Kidney capillary endothelial cell (primary cell): ENCODE measurements at places on chromosomes 5 and 9.

DNA sequence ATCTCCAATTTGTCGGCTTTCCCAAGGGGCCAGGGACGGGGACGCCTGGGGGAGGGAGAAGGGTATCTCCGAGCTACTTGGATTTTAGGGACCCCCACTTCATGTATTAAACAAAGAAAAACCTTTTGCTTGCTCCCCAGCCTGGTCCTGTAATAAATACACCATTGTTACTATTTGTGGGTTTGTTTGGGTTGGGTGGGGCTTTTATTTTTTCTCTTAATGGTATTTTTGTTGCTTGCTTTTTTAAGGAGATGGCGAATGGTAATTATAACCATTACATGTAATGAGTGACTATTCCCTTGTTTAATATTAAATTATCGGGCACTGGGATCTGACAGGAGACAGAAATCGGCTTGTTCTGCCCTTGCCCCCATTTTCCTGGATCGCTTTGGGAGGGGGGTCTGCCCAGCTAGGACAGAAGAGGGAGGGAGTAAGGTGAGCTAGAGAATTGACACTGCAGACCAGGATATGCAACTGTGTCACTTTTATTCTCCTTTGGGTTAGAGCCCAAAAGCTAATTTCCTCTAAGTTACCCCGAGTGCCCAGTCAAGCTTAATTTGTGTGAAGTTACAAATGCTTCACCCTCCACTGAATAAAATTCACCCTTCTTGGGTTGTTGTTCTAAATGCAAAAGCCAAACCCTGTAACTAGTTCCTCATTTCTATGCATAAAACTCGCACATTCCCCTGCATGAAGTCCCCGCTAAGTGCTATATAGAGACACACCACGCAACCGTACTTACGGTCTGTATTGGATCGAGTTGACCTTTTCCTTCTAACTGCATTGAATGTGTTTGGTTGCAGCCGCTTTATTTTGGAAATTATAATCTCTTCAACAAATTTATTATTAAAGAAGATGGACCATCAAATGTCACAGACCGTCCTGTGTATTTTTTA, 1.6 kb upstream of the ZNF608 start:
- peak; percentile 46 for DNase-seq

DNA sequence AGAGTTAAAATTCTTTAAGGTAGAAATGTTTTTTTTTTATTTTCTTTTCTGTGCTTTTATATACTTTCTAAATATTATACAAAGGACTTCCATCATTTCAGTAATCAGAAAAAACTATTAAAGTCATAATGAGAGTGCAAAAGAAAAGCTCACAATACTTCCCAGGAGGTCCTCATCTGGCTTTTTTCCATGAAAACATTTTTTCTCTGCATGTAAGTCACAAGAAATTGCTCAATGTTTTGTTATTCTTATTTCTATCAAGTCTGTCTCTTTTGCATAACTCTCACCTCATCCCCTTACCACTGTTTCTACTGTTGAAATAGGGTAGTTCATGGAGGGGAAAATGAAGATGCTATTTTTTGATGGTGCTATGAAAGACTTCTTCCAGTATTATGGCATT, 375.0 kb downstream of the TMEM232 start:
- DNase-seq, result no peak

DNA sequence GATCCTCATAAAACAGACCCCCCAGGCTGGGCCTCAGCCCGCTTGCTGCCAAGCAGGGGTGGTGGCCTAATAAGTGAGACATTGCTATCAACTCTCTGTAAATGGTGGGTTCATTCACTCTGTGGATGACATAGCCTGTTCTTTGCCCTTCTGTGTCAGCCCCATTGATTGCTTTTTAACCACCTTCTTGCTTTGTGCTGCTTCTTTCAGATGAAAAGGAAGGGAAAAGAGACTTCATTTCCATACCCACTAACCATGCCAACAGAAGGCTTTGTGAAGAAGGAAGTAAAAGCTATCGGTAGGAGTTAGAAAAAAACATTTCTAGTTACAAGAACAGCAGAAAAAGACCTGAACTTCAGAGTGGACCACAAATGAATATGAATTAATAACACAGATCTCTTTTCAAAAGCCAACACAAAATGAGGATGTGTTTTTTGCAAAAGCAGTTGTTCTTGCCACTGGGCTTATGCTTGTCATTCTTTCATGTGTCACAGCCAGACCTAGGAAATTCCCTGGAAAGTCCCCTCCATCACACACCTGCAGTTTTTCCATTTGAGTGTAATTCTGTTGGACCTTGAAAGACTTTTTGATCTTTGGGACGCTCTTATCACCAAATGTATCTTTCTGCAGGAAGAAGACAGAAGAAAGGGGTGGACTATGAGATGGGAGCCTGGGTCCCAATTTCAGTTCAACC, 507.7 kb downstream of the CCDC171 start:
- no peak for DNase-seq

DNA sequence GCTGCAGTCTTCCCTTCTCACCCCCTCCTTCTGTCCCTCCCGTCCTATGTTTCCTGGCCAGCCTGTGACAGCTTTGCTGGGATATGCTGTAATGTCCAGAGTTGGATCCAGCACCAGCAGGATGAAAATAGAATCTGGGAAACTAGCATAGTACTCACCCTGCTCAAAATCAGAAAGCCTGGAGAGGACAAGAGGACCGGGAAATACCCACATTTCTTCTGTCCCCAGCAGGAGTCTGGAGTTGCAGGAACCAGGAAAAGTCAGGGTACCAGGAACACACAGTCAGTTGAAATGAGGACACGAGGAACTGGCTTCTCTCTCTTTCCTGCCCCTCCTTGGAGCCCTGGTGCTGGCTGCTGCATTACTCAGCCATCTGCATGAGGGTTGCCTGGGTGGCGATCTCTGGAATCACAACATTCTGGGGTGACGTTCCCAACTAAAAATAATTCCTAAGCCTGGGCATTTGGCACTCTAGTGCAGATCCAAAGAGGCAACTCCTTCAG, 59.6 kb upstream of the NFIL3 start:
- DNase-seq, result no peak

GRCh38 chr9:87433853-87434252, 63.8 kb upstream of the DAPK1 start:
- DNase-seq, result no peak

DNA sequence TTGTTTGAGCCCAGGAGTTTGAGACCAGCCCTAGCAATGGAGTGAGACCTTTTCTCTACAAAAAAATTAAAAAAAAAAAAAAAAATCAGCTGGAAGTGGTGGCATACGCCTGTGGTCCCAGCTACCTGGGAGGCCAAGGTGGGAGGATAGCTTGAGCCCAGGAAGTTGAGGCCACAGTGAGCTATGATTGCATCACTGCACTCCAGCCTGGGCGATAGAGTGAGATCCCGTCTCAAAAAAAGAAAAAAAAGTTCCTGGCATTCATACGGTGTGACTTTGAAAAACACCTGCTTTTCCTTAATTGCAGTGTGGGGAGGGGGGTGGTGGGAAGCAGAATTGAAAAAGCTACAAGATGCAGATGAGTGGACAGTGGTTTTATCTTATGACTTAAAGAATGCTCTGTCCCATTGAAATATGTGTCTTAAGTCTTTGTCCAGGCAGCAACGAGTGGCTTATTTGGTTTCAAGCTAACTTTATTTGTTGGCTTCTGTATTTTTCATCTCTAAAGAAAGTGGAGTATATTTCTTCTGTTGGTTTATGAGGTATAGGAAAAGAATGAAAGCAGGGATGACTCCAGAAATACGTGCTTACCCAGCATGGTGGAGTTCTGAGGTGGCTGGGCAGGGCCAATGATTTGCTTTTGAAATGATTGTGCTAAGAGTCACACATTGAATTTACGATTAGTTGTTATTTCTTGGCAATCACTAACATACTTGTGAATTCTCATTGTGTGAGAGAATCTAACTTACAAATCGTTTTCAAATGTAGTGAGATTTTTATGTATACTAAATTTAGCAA, 27.8 kb downstream of the ROPN1L start:
- no peak for DNase-seq

- DNase-seq, result no peak
These were observed 30.0 kb upstream of the PCSK1 start for GRCh38 chr5:96463091-96463490.

DNA sequence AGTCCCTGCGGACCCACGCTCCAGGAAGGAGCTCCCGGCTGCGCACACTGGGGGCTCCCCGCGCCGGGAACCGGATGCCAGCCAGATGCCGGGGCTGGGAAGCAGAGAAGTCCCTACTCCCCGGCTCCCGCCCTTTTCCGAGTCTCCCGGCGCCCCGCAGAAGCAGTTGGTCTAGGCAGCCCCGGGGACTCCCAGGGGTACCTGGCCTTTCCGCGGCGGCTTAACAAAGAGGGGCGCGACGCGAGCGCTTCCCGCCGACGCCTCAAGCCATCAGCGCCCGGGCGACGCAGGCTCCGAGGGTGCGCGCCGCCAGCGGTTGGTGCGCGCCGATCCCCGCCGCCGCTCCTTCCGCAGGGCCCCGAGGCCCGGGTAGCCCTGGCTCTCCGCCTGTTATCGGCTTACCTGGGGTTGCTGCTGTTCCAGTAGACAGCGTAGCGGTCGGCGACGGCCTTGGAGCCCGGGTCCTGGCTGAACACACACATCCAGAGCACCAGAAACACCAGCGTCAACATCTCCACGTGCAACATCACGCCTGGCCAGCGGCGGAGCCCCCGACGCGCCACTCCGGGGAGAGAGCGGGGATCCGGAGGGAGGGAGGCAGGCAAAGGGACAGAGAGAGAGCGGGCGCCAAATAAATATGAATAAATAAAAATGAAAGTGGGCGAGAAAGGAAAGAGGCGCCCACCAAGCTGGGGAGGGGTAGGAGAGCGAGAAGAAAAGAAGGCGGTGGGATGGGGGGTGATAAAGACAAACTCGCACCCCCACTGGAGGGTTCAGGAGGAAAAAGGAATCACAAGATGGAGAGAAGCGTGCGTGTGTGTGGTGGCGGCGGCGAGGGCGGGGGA, 428 bp downstream of the EFNA5 start:
- peak; percentile 17 for DNase-seq

DNA sequence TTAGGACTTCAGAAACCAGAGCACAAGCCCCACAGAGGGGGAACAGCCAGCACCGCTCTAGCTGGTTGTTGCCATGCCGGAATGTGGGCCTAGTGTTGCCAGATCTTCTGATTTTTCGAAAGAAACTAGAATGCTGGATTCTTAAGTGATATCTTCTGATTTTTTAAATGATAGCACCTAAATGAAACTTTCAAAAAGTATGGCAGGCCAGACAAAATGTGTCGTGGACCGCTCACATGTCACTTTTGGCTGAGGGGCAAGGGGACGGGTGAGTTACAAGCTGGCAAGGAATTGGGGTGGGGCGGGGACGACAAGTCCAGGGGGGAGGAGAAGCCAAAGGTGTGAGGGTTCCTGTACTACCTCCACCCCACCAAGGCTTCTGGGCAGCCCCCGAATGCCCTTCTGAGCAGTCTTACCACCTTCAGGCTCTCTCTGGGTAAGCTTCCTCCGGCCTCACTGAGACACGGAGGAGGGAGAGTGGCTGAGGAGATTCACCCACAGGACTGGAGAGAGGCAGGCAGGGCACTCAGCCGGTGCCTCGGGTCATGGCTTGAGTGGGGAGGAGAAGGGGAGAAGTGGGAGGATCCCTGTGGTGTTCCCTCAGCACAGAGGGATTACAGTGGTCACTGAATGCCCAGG, 10.3 kb downstream of the B4GALT7 start:
- no peak for DNase-seq

DNA sequence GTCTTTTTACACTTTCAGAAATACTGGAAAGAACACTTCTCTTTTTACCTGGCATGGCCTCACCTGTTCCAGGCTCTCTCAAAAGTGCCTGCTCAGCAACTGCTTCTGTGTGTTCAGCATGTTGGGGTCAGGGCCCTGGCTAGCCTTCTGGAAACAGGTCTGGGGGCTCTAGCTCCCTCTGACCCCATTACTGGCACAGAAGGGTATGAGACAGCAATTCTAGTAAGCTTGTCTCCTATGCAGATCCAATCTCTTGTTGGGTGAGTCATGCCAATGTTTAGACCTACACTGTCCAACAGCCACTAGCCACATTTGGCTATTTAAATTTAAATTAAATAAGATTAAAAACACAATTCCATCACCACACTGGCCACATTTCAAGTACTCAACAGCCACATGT, 80.8 kb downstream of the MAPKAP1 start:
- no peak for DNase-seq

GRCh38 chr9:77764894-77765780, 117.0 kb upstream of the GNA14 start:
- DNase-seq, result peak; percentile 48

- no peak for DNase-seq
These were observed 4.7 kb downstream of the SYNPO start for GRCh38 chr5:150645070-150645700.

DNA sequence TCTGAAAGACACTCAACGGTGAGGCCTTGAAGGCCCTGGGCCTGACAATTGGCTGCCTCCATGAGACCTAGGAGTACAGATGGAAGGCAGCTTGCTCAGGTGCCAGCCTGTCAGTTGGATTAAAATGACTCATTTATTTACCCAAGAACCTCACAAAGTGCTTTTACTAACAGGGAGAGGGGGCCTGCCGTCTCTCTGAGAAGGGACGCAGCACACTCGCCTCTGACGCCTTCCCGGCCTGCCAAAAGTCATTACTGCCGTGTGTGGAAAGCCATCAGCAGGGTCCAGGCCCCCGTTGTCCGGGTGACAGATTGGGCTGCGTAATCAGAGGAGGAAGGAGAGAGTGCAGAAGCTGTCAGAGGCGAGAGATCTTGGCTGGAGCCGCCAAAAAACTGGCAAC, 32.4 kb downstream of the DDX31 start:
- no peak for DNase-seq

GRCh38 chr5:102106599-102106998, 189.5 kb downstream of the SLCO4C1 start:
- no peak for DNase-seq

DNA sequence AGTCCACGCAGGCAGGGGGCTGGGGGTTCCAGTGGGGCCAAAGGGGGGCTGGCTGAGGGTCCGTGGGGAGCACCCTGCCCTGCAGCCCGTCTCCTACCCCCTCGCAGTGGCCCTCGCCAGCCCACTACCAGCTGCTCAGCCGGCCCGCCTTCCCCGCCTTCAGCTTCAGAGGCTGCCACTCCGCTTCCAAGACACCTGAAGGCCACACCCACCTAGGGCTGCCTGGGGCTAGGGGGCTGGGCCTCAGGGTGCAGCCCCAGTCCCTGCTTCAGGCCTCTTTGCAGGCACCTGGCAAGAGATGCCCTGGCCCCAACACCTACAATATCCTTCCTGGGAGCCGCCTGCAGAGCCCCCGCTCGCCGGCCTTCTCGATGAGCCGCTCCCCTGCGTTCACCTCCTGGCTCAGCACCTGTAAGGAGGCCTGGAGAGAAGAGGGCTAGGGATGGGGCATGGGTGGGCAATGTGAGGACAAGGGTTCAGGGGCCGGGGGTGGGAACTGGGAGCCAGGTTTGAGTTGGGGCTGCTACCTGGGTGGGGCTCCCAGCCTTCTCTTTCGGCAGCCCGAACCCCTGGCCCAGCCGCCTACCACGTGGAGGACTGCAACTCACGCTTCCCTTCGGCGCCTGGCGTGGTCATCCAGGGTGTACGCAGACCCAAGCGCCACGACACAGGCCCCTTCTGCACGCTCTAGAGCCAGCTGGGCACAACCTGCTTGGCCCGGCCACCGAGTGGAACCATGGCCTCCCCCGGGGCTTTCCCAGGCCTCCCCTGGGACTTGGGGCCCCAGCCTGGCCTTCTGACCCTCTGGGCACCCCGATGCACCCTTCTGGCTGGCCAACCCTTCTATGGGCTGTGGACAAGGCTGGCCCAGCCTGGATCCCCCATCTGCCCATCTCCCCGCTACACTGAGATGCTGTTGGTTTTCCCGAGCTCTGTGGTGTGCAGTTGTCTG, 1.7 kb downstream of the STPG3 start:
- no peak for DNase-seq

- DNase-seq, result no peak
These were observed 129.2 kb upstream of the ADRA1B start for GRCh38 chr5:159786901-159787691.

GRCh38 chr9:99451112-99451606, 229.1 kb downstream of the SEC61B start:
- DNase-seq, result no peak
